ENCODE measurements at places on chromosomes 2 and 18.

DNA sequence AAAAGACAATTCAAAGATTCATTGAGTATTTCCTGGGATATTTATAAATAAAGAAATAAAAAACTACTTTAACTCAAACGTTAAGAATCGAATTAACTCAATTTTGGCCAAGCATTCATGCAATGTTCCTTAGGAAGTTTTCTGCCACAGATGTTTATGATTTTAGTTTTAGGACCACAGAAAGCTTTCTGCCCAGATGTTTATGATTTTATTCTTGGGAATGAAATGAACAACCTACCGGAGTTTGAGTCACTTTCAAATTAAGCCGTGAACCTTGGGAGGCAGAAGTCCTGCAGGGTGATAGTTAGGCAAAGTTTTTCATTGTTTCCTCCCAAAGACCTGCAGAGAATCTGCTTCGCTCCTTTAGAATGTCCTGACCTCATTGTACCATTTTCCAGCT lies 34.7 kb upstream of the MBP start:
- DNase-seq = no peak

DNA sequence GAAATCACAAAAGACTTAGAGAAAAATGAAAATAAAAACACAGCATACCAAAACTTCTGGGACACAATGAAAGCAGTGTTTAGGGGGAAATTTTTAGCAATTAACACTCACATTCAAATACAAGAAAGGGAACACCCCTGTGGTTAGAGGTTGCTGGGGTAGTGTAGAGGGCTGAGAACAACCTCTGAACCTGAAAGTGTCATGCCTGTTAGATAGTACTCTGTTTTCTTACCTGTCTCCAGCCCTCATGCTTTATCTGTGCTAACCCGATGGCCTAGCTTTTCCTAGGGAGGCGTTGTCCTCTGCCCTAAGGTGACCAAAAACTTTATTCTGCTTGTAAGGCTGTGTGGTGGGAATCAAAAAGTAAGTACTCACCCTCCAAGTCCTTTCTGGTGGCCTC lies 122.6 kb upstream of the OTX1 start:
- no peak for DNase-seq

DNA sequence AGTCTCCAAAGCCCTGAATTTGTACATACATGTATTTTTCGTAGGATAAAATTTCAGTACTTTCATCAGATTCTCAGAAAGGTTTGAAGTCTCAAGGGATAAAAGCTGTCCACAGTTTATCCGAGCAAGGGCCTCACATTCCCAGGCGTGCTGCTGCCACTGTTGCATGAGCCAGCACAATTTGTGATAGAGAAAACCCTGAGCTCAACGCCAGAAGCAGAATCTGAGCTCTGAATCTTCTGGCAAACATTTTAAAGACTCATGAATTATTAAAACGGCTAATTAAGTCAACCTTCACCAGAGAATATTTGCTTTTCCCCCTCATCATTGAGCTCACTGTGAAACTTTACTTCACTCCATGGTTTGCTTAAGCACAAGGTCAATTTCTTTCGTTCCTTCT lies 38.5 kb upstream of the STPG4 start:
- no peak for DNase-seq

- no peak for DNase-seq
Measured at GRCh38 chr2:222707102-222707688, 35.7 kb downstream of the MOGAT1 start.

DNA sequence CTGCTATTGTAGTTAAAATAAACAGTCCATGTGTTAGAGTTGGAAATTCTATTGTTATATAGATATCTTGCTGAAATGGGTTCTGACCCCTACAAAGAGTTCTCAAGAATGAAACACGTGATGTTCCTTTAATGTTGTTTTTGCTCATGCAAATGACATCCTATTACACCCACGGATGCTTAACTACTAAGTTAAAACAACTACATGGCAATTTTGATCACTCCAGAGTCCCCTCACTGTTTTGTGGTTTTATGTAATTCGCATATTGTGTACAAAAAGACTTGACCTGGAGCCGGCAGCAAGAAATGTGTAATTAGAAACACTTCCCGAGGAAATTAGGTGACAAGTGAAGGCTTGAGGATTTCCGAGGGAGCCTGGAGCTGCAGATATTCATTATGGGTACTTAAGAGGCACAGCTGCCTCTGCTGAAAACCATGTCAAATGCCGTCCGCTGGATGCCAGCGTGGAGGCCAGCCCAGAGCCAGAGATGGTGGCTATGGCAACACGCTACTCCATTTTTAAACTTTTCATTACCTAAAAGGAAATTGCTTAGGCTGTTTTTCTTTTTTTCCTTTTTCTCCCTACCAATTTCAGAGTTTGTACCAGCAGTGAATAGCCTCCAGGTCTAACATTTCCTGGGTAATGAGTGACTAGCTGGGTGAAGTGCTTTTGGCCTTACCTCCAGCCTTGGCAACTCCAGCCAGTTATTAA lies 21.0 kb upstream of the CABLES1 start:
- no peak for DNase-seq

- no peak for DNase-seq
Measured at GRCh38 chr2:19362094-19362754, 3.8 kb upstream of the OSR1 start.

- DNase-seq = no peak
Measured at GRCh38 chr2:119327431-119327830, 39.2 kb downstream of the C2orf76 start.

- no peak for DNase-seq
Measured at GRCh38 chr2:241223211-241224017, 34.9 kb downstream of the ANO7 start.

DNA sequence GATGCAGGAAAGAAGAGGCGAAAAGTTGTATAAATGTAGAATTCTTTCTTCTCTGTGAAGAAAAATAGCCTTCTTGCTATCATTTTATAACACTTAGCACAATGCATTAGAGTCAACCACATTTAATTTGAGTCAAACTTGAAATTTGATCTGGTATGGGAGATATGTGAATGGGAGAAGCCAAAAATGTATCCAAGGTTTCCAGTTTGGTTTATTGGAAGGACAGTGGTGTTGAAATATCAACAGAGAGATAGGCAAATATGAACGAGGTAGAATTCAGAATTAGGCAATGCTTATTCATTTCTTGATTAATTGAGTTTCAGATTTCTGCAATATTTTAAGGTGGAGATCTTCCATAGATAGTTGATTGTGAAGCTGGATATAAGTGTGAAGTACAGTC lies 991.9 kb upstream of the CHAC2 start:
- no peak for DNase-seq

- no peak for DNase-seq
Measured at GRCh38 chr2:223720367-223720766, 117.0 kb downstream of the AP1S3 start.

- no peak for DNase-seq
Measured at GRCh38 chr2:172200495-172201085, 97.9 kb upstream of the DLX2 start.

DNA sequence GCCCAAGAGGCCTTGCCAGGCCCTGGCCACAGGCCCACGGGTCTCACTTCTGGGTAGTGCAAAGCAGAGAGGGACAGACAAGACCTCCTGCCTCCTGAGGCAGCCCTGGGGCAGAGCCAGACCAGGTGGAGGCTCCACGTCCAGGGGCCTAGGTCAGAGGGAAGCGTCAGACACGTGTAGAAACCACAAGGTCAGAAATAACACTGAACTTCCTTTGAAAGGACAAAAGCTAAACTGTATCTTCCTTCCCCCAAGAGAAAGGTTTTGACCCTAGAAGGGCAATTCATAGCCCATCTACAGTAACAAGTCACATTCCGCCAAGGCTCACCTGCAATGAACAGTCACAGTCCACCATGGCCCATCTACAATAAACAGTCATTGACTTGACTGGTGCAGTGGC lies 17.9 kb downstream of the SDC1 start:
- no peak for DNase-seq

- DNase-seq = no peak
Measured at GRCh38 chr2:4140281-4140970, 437.1 kb downstream of the DCDC2C start.

DNA sequence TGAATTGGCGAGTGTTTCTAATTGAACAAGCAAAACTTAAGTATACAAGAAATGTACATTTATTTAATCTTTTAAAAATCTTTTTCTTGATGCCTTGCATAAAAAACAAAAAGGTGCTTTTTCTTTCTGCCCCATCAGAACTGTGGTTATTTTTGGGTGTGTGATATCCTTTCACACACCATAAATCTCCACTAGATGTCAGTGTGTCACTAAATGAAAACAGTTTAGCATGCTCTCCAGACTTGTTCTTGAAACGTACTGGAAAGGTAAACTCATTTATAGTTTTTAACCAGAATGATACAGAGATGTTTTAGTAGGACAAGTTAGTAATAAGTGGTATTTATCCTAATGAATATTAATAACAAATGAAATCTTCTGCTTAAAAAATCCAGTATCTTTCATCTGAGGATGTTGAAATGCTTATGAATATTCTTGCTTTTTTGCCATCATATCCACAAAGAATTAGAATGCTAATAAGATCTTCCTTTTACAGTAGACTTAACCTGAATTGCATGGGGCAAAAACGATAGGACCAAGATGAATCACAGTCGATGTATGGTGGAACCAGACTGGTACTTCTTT lies 96.8 kb downstream of the UBE2E3 start:
- DNase-seq = no peak

DNA sequence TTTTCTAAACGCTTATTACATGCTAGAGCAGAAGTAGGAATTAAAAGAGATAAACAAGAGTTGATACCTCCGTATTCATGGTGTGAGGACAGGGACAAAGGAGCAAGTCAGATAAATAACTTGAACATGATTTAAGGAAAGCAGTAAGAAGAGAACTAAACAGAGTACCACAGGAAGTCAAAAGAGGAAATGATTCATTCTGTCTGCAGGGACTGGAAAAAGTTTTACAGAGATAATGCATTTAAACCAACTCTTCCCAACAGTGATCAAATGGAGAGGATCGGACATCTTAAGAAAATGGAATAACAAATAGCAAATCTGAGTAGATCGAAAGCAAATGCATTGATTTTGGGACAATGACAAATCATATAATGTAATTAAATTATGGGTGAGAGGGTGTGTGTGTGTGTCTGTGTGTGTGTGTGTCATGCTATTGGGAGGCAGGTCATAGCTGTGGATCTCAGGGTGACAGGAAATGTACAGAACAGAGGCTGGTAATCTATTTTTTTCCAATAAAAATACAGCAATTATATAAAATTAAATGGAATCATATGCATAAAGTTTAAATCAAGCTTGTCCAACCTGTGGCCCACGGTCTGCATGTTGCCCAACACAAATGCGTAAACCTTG lies 113.4 kb downstream of the MC4R start:
- no peak for DNase-seq

DNA sequence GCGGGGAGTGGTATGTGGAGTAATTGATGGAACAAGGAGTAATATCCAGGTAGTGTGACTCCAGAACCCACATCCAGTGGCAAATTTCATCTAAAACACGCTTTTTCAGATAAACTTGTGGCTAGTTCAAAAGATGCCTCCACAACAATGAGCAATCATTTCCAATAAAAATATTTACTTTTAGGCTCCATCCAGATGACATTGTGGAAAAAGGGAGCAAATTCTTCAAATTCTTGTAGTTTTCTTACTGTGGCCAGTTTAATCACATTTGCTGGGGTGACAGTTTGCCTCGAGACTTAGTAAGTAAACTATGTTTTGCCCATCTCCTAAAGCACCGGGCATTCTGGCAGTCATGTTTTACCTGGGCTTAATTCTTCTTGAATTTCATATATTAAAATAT lies 243.6 kb downstream of the IRS1 start:
- no peak for DNase-seq

GRCh38 chr2:20363578-20363977 lies 12.9 kb upstream of the PUM2 start:
- no peak for DNase-seq
